Activated CD4-positive, alpha-beta T cell treated with anti-CD3 and anti-CD28 coated beads, Interleukin-2, amount 50 U/mL, for 48 hours (primary cell): ENCODE measurements at places on chromosomes 5 and 9.

DNA sequence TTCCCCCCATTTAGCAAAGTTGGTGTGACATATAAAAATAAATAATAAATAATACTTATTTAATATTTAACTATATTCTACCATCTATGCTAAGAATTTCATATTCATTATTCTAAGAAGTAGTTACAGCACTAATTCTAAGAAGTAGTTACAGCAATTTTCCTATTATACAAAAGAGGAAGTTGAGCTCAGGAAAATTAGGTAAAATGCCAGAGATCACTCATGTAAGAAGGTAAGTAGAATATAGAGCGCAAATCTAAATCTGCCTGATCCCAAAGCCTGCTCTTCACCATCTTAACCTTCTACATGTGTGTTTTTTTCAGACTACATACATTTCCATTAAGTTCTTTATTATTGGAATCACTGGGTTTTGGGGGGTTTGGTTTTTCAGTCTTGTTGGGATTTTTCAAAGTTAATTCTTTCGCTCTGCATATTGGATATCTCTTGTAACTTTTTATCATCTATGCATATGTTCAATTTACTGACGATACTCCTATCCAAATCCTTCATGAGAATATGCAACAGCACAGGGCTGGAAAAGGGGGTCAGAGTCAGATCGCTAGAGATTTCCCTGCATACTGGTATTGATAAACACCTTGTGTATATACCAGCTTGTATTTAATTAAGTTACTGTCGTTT is 852.1 kb downstream of the MAT2B start:
- no peak for DNase-seq

DNA sequence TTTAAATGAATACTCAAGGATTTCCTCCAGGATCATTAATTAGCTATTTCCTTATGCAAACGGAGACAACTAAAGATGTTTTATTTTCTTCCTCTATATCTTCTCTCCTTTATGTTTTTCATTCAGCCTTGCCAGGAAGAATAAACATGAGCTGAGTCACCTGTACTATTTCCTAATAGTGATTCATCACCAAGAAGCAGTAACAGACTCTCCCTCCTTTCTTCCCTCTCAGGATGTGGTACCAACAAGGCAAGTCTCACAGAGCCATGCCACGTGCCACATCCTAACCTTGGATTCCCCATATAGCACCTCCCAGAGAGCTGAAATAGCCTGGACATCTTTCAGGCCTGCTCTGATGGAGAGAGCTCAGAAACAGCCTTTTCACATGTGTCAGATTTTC is 758.6 kb upstream of the DMAC1 start:
- DNase-seq, result no peak

DNA sequence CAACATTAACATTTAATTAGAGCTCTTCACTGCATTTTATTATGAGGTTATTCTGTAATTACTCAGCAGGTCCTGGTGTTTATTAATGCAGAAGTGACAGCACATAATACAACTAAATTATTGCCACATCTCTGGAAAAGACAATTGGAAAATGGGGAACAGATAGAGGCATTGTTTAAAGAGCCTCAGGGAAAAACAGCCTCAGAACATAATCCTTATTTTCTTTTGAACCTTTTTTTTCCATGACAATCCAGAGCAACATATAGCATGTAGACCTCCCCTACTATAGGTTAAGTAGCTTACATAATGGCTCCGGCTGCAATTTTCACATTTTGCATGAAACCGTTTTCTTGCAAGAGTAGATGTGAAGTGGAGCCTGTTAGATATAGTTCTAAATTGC is 87.2 kb downstream of the RMI1 start:
- no peak for DNase-seq

GRCh38 chr5:122775550-122776542 is 966 bp downstream of the SNX2 start:
- no peak for DNase-seq

DNA sequence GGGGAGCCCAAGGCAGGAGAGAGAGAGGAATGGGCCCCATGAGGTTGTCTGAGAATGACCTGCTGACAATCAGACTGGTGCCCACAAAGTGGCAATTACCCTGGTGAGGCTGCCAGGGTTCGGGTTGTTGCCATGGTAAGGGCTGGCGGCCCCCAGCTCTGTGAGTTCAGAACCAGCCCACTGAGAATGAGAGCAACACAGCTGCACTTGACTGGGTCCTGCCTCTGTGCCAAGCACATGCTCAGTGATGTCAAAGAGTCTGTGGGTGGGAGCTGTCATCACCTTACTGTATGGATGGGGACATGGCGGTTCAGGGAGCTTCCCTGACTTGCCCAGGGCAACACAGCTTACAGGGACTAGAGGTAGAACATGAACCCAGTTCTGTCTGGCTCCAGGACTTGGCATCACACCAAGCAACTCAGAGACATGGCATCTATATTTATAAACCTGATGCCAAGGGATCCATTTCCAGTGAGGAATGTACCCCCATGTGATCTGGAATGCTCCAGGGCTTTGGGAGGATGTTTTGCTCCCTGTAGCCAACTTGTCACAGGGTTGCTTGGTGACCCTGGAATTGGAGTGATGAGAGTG is 38.2 kb upstream of the TEX48 start:
- DNase-seq, result no peak

- DNase-seq, result no peak
Measured at GRCh38 chr9:115598751-115599150, 480.8 kb upstream of the TNC start.

DNA sequence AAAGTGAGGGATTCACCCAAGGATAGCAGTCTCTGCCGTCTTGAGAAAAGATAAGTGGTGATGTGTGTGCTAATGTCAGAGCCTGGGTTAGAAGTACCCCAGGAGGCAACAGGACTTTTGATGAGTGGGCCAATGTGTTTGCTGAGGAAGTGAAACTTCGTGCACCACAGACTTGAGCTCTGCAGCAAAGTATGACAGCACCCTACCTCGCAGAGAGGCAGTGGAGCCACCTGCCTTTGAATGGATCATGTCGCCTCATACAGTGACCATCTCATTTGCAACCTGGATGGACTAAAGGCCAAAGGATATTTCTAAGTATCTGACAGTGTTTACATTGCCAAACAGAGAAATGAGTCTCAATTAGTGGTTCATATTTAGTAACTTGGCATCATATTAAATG is 593.9 kb upstream of the GRAMD2B start:
- DNase-seq, result no peak

- no peak for DNase-seq
Measured at GRCh38 chr9:35490910-35491465, 1.1 kb downstream of the RUSC2 start.

- DNase-seq, result no peak
Measured at GRCh38 chr5:66362687-66363086, 218.6 kb downstream of the SREK1 start.

- no peak for DNase-seq
Measured at GRCh38 chr9:98317134-98317857, 61.8 kb upstream of the TBC1D2 start.

- DNase-seq, result no peak
Measured at GRCh38 chr5:180652346-180652745, 2.9 kb upstream of the FLT4 start.

DNA sequence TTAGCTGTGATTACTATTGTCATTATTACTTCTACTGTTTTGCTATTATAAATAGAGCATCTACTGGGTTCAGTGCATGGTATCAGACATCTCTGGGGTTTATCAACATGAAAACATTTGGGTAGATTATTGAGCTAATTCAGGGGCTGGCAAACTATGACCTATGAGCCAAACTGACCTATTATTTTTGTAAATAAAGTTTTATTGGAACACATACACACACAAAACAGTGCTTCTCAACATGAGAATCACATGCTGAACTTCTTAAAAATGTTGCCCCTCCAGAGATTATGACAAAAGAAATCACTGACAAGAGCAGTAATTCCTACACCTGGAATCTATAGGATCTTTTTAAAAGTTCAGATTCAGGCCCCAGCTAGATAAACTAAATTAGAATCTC is 30.4 kb downstream of the SLC31A2 start:
- DNase-seq, result no peak

GRCh38 chr9:7298123-7298522 is 501.5 kb downstream of the DMAC1 start:
- peak; percentile 22 for DNase-seq

- DNase-seq, result no peak
Measured at GRCh38 chr5:175837171-175837699, 34.1 kb upstream of the CPLX2 start.

- no peak for DNase-seq
Measured at GRCh38 chr5:56078278-56079156, 83.8 kb upstream of the IL6ST start.

- no peak for DNase-seq
Measured at GRCh38 chr9:76643399-76644117, 120.7 kb upstream of the PCA3 start.

GRCh38 chr5:20555034-20555433 is 567.0 kb upstream of the CDH18 start:
- DNase-seq, result no peak

DNA sequence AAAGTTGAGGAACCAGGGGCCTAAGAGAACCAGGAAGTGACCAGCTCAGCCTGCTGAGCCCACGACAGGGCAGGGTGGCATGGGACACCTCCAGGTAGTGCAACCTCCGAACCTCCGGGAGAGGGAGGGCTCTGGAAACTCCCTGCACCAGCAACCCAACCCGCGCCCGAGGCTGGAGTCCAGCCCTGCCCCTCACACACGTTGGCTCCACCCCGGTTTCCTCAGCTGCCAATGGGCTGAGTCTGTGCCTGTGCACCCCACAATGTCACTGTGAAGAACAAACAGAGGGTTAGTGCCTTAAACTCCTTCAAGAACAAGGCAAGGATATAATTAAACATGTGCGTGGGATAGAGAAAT is 17.0 kb upstream of the UNC5A start:
- DNase-seq, result no peak

DNA sequence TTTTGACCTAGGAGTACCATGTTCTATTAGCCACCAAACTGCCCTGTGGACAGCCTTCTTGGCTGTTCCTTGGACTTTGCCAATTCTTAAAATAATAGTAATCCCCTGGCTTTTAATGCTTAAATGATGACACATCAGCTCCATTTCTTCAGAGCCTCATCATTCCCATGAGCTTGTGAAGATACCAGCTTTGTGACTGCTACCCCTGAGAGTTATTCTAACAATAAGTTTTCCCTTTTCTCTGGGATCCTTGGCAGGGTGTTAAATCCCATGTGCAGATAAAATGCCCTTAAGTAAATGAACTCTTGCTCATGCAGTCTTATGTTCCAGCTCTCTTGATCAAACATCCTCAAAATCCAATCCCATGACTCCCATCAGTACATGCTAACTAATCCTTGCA is 415.3 kb downstream of the CETN3 start:
- no peak for DNase-seq

- DNase-seq, result peak; percentile 57
Measured at GRCh38 chr9:137085920-137086530, 760 bp upstream of the MAN1B1 start.
